ENCODE measurements at places on chromosomes 6 and 20. TPM values are rescaled to one million over a fixed set of nuclear protein-coding genes. Genes with fewer than 3 reads are reported as not detected.

The ENPP1 gene
- total RNA-seq = 1.4 TPM

The TTBK1 gene
- 0.15 TPM for total RNA-seq

The RAMACL gene
- 0.67 TPM for total RNA-seq

The ZBTB46 gene
- total RNA-seq = 13.1 TPM

The NHLRC1 gene
- total RNA-seq = 1.3 TPM

Measured in left ventricle myocardium superior (tissue), 1 donor.